ENCODE measurements at places on chromosomes 11 and 22.

DNA sequence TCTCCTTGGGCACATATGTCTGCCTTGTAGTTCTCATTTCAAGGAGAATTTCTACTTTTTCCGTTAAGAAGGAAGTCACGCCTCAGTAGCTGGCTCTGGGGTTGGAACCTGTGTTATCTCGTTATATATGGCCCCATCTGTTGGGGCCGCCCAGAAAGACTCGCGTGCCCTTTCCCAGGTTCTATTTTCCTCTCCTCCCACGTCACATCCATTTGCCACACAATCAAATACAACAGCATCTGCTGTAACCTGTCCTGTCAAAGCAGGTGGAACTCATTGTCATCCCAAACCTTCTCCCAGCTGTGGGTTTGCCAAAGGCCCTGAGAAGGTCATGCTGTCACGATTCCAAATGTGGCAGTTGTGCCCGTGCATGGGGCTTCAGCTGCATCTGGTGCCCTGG, 213.1 kb upstream of the ZBED5 start:
- DNase-seq, result no peak

GRCh38 chr11:99268886-99269285, 248.1 kb downstream of the CNTN5 start:
- DNase-seq, result no peak

GRCh38 chr11:26158251-26158650, 173.7 kb upstream of the ANO3 start:
- DNase-seq, result no peak

DNA sequence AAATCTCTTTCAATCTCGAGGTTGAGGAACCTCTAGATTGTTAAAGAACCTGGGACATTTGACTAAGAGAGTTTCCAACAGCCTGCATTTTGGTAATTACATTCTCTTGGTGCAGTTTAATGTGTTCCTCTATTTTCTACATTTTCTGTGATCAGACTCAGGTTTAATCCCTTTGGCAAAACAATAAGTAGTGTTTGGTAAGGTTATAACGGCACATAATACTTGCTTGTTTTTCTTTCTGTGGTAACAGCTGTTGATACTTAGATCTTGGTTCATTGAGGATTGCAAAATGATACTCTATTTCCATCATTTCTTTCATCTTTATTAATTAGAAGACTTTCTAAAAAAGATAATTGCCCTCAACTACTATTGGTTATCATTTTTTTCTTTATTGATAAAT, 271.3 kb downstream of the SBF2 start:
- no peak for DNase-seq

GRCh38 chr11:33934450-33934849, 42.6 kb upstream of the LMO2 start:
- no peak for DNase-seq

GRCh38 chr11:27187848-27188621, 147.4 kb downstream of the BBOX1 start:
- DNase-seq, result no peak

- no peak for DNase-seq
These were observed 20.5 kb downstream of the UBE2L3 start for GRCh38 chr22:21587803-21588611.

DNA sequence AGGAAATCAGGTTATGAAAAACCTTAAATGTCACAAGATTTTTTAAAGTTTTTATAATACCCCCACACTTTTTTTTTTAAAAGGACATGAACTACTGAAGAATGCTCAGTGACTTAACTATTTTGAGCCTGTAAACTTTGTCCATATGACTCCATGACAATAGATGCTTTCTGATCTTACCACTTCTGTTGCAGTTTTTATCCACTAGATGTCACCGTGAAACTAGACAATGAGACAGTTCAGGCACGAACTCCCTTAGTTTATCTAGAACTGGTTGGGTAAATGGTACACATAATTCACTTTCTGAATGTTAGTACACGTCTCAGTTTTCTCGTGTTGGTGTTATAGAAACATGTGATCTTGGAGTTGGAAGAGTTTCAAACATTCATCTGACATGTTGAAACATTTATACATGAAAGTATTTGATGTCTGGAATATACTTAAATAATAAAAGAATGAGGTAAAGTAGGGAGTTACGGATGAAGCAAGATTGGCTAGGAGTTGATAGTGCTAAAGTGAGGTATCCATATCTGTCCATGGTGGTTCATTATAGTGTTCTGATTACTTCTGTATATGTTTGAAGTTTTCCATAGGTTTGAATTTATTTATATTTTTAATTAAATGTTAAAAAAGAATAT, 8.1 kb downstream of the CCDC15 start:
- peak; percentile 52 for DNase-seq

- DNase-seq, result no peak
These were observed 100.3 kb downstream of the BRD1 start for GRCh38 chr22:49727191-49727880.

GRCh38 chr11:57219021-57219627, 17.9 kb downstream of the APLNR start:
- no peak for DNase-seq

DNA sequence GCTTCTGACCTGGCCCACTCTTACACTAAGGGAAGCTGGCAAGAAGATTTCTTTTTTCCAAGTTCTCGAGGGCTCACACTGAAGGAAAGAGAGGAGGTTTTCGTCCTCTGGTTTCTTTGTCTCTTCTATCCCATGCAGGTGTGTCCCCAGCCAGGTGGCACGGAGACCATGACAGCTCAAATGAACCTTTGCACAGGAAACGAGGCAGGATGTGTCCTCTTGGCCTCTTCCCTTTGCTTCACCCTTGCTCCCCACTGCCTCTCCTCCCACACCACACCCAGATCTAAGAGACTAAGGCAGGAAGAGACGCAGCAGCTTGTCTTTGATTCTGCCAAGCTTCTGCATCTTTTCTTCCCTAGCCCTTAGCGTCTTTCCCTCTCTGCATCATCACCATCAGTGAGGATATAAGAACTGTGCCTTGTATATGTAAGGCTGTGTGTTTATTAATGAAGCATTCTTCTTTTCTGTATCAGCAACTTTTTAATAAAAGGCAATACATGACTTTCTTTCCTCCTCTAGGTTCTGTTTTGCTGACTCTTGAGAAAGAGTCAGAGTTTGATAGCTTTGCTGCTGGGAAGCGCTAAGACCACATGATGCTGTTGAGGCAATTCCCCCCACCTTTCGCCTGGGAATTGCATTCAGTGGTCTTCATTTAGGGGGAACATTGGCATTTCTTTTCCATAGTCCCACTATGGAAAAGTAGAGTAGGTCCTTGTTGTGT, 56.0 kb upstream of the PARVA start:
- DNase-seq, result no peak

DNA sequence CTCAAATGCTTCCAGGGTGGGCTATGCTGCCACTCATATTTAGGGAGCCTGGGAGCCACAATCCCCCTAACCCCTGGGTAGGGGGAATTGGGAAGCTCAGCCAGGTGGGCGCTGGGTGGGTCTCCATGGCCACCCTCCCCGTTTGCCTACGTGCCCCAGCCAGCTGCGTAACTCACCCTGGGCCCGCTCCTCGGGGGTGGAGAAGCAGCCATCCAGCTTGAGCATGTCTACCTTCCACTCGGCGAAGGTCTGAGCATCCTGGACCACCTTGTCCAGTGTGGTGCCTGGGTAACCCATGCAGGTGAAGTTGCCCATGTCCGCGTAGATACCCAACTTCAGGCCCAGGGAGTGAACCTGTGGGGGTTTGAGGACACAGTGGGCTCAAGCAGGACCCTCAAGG, 3.7 kb downstream of the NAGA start:
- DNase-seq, result no peak

DNA sequence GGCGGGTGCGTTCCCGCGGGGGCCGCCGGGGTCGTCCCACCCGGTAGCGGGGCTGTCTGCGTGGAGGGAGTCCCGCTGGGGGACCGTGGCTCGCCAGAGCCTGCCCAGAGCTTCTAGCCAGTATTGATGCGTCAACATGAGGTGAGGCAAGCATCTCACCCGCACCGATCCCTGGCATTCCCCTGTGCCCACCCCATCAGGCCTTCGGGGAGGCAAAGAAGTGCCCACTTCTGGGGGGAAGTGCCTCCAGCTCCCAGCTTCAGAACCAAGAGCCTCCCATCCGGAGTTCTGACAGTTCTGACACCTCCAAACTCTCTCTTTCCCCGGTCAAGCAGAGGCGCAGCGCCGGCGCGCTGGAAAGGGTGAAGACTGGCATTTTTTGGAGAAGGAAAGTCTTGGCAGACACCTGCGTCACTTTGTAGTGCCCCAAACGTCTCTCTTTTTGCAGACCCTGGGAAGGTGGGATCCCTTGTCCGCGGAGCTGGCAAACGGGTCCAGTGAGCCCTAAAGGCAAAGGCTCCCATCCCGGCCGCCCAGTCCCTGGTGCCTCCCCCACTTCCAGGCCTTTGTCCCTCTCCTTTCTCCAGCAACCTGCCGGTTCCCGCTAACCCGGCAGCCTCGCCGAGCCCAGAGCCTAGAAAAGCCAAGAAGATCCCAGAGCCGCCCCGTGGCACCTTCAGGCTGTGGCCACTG, 3.2 kb upstream of the PAX6 start:
- DNase-seq, result no peak

- DNase-seq, result no peak
These were observed 188.2 kb downstream of the METTL15 start for GRCh38 chr11:28296426-28296825.

DNA sequence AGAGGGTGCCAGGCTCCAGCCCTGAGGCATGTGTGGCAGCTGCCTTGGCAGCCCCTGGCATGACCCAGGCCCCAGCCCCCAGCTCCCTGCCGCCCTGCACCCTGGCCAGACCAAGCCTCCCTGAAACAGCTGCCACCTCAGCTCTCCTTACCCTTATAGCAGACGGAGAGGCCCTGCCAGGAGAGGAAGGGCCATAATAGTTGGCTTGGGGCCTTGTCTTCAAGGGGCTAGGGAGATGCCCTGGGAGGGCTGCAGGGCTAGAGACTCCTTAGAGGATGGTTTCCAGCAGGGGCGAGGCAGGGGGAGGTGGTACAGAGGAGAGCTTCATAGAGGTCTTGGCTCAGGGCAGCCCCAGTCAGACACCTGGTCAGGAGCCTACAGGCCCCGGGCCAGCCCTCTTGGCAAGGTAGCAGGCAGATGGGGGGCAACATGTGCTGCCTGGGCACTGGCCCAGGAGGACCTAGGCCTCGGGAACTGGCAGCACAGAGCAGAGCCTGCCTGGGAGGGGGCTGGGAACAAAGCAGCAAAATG, 13.0 kb downstream of the SMTN start:
- no peak for DNase-seq

- no peak for DNase-seq
These were observed 879 bp downstream of the TMEM121B start for GRCh38 chr22:17120281-17120680.

DNA sequence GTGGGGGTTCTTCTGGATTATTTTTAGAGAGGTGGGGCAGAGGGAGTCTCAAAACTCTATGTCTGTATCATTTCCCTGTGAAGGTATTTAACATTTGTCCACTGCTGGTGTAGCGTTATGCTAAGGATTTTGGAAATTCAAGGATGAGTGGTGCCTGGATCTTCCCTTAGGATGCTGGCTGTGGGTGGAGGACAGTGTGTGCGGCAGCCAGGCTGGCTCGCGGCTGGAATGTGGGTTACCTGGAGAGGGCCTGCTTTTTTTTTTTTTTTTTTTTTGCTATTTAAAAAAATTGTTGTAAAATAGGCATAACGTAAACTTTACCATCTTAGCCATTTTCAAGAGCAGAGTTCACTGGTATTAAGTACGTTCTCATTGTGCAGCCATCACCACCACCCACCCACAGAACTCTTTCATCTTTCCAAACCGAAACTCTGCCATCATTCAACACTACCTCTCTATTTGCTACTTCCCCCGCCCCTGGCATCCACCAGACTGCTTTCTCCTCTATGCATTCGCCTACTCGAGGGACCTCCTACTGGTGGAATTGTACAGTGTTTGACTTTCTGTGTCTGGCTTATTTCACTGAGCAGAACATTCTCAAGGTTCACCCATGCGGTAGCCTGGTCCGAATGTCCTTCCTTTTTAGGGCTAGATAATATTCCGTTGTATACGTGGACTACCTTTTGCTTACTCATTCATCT, 67.1 kb downstream of the PARVB start:
- no peak for DNase-seq

GRCh38 chr11:117022526-117022925, 75.7 kb downstream of the SIK3 start:
- DNase-seq, result no peak

- DNase-seq, result no peak
These were observed 45.1 kb downstream of the ST14 start for GRCh38 chr11:130204703-130205095.

GRCh38 chr11:44759743-44760476, 33.1 kb downstream of the TSPAN18 start:
- DNase-seq, result no peak

GRCh38 chr11:118241764-118242098, 10.4 kb downstream of the MPZL3 start:
- DNase-seq, result no peak

DNA sequence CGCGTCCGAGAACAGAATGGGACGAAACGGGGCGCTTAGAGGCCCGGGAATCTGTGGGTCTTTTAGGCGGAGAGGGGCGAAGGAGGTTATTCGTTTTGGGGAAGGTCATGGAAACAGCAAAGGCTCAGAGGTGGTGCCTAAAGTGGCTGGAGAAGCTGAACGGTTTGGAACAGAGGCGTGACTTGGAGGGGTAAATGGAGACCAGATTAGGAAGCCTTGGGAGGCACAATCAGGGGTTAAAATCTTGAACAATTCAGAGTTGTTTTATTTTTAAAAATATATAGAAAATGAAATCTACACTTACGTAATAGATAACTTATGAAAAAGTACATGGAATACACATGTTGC, 247 bp upstream of the PLAAT5 start:
- no peak for DNase-seq

GRCh38 chr11:69301455-69302401, 7.8 kb downstream of the MYEOV start:
- peak; percentile 29 for DNase-seq

- no peak for DNase-seq
These were observed 517.4 kb downstream of the BUD13 start for GRCh38 chr11:116255321-116255953.

DNA sequence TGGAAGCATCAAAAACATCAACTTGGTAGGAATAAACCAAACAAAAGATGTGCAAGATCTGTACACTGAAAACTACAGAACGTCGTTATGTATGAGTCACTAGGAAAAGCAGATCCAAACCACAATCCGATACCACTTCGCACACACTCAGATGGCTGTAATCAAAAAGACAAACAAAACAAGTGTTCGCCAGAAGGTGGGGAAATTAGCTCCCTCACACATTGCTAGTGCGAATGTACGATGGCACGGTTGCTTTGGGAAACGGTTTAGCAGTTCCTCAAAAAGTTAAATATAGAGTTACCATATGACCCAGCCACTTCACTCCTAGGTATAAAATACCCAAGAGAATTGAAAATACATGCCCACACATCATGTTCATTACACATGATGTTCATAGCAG, 14.8 kb upstream of the CARD10 start:
- peak; percentile 47 for DNase-seq

DNA sequence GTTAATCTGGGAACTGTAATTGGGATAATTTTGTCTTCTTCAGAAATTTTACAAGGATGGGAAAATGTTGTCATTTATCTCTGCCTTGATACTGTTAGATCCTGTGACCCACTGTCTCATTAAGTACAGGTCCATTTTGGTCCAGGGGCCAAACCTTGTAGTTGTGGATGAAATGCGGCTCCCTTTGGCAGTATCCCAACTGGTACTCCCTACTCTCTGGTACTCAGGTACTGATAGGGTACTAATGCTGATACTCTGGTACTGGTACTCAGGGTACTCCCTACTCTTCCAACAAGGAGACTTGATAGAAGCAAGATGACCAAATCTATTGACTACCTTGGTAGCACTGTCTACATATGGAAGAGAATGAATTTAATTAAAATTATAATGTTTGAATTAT, 97.9 kb downstream of the GRAMD1B start:
- no peak for DNase-seq

GRCh38 chr22:27857443-27857842, 55.9 kb upstream of the MN1 start:
- DNase-seq, result no peak

GRCh38 chr11:122661182-122661945, 5.8 kb downstream of the UBASH3B start:
- DNase-seq, result peak; percentile 60
